NCI-H2171 treated with DMSO at 0.1 percent for 48 hours (cell line): ENCODE measurements at places on chromosomes 3 and 15.
A peak's percentile ranks its signal among the peaks of the same experiment; 100 is the strongest.

- no peak for DNase-seq
These were observed 46.9 kb downstream of the ARHGEF3 start for GRCh38 chr3:56754741-56755417.

- DNase-seq: no peak
These were observed 16.1 kb downstream of the NANOGP8 start for GRCh38 chr15:35068846-35069475.

DNA sequence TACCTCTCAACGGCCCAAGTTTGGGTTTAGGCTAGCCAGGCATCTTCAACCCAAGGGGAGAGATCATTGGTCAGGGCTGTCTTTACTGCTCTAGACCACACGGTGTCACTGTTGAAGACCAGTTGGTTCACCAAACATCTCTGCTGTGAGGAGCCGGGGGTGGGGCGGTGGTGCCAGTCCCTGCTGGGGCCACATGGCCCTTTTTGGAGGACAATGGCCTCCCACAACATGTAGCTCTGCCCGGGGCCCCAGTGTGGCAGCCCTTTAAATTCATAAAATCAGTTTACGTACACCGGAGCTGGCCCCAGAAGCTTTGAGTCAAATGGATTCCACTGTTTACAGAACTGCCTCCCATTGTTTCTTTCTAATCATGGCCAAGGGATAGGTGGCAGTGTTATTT lies 19.1 kb upstream of the TM4SF18 start:
- DNase-seq: peak; percentile 1

GRCh38 chr3:41522612-41523011 lies 323.3 kb downstream of the CTNNB1 start:
- DNase-seq: no peak

DNA sequence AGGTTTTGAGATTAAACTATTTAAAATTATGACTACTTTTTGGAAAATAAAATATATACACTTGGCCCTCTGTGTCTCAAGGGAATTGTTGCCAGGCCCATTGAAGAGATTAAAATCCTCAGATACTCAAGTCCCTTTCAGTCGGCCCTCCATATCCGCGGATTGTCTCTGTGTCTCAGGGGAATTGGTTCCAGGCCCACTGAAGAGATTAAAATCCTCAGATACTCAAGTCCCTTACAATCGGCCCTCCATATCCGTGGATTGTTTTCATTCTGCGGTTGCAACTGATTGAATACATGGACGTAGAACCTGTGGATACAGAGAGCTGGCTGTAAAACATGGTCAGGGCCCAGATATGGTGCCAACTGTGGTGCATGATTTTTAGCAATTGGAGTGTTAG lies 15.7 kb upstream of the LRCH3 start:
- DNase-seq: no peak

DNA sequence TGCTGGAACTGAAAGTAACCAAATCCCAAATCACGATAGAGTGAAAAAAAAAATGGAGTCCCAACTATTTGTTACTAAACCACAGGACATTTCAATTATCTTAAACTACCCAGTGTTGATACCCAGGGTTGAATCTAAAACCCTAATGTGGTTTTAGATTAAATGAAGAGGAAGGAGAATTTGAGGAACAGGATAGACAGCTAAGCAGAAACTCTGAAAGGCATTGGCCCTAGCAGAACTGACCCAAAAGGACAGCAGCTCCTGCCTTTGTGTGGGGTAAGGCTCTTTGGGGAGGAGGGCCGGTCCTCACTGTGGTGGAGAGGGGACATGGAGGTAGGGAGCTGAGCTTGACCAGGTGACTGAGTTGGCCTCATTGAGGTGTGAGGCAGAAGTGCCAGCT lies 30.7 kb upstream of the SNRK start:
- no peak for DNase-seq

- no peak for DNase-seq
These were observed 28.9 kb upstream of the DCBLD2 start for GRCh38 chr3:98930413-98930812.

DNA sequence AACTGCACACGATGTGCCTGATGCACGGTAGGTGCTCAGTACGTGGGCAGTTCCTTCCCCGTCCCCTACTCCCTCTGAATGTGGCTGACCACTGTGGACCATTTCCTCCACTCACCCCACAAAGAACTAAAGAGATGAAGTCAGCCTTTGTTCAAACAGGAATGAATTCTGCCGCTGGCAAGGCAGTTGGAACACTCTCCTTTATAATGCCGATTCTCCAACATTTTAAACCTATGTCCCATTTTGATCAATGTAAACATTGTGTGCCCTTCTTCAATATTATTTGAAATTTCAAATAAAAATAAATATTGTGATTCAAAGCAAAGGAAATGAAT lies 57.5 kb upstream of the MEF2A start:
- DNase-seq: no peak

DNA sequence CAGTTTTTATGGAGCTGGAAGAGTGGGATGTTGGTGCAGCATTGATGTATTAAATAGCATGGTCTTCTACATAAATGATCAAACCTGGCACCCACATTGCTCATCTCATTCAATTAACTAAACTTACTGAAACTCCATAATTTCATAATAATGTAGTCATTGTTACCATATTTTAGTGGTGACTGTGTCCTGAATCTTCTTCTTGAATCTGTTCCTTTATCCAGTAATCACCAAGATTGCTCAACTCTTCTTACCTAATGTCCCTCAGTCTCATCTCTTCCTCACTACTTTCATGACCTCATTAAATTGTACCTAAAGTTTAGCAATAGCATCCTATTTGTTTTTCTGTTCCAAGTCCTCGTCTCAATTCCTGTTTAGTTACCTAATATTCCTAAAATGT lies 69.8 kb downstream of the FGF7 start:
- DNase-seq: no peak

- DNase-seq: peak; percentile 20
These were observed 48.7 kb downstream of the COL8A1 start for GRCh38 chr3:99686955-99687612.

DNA sequence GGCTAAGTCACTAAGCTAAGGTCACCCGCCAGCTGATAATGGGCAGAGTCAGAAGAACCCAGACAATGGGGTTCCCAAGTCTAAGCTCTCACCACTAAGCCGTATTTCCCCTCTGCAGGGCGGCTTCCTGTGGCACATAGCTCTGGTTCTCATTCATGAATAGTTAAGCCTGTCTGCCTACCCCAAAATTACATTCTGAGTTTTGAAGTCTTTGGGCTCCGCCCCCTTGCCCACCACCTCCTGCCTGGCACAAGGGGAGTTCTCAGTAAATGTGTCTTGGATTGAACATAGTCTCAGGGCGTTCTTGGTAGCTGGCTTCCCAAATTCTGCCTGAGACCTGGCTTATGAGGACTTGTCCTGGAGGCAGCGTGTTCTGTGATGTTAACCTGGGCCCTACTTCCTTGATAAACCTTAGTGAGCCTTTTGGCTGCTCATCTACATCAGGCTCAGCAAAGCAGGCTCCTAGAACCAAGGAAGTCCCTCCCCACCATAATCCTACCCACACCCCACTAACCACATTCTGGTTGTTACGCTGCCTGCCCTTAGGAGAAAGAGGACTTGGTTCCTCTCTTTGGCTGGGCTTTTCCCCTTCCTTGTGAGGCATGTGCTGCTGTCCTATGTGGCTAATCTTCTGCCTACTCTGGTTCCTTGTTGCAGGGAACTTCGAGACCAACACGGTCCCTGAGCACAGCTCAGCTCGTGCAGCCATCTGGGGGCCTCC lies 54.9 kb downstream of the STARD5 start:
- no peak for DNase-seq

DNA sequence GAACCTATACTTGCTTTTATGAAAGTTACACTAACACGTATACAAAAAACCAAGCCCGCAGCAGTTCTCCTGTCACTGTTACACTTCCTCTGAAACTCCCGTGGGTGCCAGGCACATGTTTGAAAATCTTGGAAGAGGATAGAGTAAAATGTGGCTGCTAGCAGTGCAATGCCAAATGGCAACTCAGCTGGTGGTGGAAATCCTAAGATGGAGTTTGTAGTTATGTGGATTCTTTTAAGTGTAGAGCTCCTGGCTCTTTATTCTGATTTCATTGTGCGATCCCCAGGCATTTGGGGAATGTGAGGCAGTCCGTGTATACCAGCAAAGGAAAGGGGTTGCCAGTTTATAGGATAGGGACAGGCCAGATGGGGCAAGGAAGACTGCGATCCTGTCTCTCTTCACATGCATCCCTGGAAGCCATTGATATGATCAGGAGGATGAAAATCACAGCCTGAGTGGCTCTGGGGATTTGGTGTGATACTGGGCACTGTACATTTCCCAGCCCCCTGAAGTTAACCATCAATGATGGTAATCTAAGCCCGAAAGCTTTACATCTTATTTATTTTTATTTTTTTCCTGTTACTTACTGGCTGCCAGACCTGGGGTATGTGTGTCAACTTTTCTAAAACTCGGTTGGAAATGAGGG lies 1.1 kb downstream of the STAC start:
- DNase-seq: peak; percentile 36

DNA sequence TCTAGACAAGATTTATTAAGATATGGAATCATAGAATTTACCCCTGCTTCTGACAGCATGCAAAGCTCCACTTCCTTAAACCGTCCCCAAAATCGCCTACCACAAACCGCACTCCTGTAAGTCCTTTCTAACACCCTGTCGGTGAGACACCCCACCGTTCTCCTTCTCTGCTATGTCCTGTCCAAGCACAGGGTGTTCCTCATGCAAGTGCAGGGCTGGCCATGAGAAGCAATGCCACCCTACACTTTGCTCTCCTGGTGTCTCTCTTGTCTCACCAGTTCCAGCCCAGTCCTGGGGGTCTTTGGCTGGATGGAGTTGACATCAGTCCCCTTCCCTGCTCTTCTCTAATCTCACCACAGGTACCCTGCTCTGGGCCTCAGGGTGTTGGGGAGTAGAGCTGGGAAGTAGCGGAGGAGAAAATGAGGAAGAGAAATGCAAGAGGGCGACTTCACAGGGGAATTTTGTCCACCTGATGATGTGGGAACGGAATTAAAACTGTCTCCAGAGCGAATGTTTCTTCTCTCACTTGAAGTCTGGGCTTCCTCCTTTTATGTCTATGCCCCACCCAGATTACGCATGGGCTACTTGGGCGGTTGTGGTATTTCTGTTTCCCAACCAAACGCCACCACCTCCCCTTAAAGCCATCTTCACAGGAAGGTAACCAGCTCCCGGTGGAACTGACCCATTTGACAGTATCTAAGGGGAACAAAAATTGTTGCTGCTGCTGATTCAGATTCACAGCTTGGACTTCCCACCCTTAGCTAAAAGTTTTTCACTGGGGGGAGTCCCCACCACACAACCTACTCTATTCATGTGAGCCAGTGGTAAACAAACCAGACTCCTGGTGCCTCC lies 49.9 kb downstream of the CASR start:
- no peak for DNase-seq

DNA sequence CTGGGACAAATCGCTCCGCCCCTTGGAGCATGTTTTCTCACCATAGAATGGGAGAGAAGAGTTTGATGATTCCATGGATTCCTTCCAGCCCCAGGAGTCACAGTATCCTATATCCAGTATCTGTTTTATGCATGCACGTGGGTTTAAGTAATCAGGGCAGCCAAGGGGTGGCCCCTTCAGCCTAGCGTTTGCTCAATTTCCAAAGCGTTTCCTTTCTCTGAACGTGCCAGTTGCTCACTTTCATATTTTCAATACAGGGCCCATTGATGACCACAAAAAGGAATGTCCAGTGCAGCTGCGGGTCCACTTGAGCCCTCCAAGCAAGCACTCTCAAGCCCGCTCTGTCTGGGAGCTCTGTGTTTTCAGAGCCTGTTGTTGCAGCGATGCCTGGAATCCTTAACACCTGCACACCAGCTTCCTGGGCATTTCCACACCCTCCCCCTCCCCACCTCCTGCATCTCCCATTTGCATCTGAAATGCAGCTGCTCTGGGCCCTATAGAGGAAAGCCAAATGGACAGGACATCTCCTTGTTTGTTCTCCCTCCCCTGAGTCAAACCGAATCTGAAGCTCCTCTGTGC lies 164.3 kb upstream of the LPP start:
- DNase-seq: no peak

DNA sequence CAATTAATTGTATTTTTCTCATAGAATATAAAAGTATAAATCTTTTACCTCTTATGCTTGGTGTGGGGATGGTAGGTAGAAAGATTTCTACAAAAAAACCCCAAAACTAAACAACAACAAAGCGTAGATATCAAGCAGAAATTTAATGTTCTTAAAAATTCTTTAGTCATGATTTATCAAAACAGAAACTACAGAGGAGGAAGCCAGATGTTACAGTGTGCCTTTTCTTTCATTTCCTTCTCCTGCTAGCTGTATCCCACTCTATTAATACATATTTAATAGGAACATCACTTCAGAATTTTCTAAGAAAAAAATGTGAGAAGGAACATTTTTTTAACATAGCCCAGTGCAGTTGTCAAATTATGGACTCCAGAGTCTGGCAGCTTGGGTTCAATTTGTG lies 420.6 kb downstream of the TUSC7 start:
- no peak for DNase-seq

GRCh38 chr3:131518680-131519079 lies 15.9 kb upstream of the MRPL3 start:
- DNase-seq: no peak

DNA sequence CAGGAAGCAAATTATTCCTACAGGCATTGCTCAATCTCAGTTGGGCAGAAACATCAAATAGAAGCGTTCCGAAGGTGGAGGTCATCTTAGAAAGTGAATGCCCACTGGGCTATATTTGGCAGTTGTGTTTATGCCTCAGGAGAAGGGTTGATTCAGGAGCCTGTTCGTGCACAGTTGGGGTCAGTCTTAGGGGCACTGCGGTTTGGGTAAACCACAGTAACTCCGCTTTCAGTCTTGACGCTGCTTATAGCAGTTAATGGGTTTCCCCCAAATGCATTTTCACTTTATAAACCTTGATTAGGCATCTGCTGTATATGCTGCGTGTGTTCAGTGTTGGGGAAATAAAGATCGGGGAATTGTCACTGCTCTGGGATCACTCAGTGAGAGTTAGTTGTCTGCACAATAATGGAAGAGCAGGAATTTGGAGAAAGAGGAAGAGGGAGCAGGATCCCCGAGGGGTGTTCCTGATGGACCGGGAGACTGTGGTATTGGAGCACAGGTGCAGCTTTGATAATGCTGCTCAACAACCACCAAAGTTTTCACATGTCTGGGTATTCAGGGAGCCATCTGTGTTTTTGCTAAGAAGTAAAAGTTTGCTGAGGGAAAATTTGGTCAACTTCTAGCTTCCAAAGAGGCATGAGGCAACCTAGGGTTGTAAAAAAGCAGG lies 124.3 kb upstream of the EIF1B start:
- DNase-seq: no peak

DNA sequence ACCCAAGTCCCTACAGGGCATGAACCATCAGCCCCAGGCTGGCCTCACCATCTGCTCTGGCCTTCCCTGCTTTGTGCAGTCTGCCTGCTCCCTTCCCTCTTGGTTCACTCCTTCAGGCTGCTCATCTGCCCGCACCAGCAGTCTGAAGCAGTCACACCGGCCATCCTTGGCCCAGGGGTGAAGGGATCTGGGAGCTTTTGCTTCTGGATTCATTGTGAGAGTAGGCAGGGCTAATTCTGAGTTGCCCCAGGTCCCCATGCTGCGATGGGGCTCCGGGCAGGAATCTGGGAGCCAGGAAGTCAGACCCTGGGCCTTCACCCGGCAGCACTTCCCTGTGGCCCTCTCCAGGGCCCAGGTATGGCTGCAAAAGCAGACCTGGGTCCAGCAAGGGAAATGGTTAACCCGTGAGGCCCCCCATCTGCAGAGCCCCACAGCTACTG lies 99.7 kb downstream of the VGLL4 start:
- DNase-seq: no peak

GRCh38 chr3:195443391-195443989 lies 670 bp upstream of the ACAP2 start:
- no peak for DNase-seq
